ENCODE measurements at places on chromosomes 7 and 10.
A peak's percentile ranks its signal among the peaks of the same experiment; 100 is the strongest.

DNA sequence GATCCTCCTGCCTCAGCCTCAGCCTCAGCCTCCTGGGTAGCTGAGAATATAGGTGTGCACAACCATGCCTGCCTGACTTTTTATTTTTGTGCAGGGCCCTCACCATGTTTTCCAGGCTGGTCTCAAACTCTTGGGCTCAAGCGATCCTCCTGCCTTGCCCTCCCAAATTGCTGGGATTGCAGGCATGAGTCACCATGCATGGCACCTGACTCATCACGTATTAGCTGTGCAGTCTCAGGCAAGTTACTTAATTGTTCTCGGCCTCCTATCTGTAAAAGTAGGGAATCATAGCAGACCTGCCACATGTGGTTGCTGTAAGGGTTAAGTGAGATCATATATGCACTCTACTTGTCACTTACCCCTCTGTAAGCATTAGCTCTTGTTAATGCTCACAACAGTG, 117.2 kb downstream of the ANLN start:
- no peak for DNase-seq

GRCh38 chr7:120770206-120770605, 87.7 kb downstream of the TSPAN12 start:
- no peak for DNase-seq

DNA sequence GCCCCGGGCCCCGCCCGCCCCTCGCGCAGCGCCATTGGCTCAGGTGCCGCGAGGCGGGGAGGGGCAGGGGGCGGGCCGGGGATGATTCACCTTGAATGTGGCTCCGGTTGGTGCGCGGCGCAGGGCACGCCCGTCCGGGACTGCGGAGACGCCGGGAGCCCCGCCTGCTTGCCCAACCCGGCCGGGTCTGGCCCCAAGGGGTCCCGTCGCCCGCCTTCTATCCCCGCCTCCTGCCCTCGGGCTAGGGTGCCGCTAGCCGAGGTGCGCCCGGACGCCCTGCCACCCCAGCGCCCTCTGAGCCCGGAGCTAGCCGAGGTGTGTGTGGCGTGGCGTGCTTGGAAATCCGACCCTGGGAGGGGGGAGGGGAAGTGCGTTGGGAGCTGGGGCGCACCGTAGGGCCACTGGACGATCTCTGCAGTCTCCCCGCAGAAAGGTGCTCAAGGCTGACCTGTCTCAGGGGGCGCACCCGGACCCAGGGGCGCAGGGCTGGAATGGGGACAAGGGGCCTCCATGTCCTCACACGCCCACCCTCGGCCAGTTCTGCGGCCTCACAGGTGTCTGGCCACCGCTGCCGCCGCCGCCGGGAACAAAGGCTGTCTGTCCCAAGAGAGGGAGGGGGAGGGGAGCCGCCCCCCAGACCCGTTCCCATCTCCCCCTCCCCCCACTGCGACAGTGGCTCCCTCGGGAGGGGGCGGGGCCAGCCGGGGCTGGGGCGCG, 168.9 kb downstream of the NRF1 start:
- peak; percentile 84 for DNase-seq

- DNase-seq = no peak
Observed at GRCh38 chr10:67086327-67087134, 160.7 kb downstream of the LRRTM3 start.

DNA sequence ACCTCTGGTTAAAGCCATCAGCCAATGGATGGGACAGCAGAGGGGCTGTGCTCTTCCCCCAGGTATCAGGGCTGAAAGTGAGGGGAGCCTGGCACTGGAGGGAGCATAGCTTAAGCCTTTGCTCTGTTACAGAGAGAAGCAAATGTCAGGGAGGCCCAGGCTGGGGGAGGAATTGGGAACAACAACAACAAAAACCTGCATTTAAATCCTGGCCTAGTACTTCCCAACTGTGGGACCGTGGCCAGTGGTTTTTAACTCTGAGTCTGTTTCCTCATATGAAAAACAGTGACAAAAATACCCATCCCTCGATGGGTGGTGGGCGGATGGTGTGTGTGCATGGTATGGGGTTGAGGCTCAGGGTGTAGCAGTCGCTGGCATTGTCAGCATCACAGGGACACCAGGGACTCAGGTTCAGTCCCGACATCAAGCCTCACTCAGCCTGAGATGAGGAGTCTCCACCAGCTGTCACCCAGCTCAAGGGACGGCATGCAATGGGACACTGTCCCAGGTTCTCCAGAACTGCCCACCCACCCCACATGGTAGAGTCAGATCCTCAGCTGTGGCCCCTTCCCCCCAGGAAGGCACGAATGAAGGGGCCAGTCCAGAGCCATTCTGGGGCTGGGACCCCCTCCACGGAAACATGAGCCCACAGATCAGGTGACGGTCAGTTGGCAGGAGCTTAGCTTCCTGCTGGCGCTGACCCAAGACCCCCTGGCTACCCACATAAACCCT, 74.5 kb downstream of the AFAP1L2 start:
- DNase-seq = no peak

All from activated naive CD4-positive, alpha-beta T cell treated with anti-CD3 and anti-CD28 coated beads, Interleukin-2, amount 50 U/mL, for 16 hours (primary cell).